NCI-H2171 treated with DMSO at 0.1 percent for 48 hours (cell line): ENCODE measurements at places on chromosomes 1 and 21.

GRCh38 chr1:174200746-174201145 lies 41.4 kb downstream of the RABGAP1L start:
- no peak for DNase-seq

GRCh38 chr1:26986658-26987057 lies 6.8 kb upstream of the TRNP1 start:
- DNase-seq, result no peak

DNA sequence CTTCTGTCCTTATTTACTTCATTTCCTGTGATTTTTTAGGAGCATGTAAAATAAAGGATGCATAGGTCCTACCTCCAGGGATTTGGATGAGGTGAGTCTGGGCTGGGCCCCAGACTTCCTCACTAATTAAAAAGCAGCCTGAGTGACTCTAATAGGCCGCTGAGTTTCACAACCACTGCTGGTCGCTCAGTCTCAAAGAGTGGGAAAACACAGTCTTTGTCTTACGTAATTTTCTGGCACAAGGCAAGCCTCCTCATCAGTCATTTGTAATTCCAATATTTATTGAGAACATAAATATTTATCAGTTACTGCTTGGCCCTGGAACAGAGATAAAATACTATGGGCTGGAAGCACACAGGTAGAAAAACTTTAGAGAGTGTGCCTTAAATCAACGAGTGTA lies 195.4 kb upstream of the RUNX1 start:
- no peak for DNase-seq

DNA sequence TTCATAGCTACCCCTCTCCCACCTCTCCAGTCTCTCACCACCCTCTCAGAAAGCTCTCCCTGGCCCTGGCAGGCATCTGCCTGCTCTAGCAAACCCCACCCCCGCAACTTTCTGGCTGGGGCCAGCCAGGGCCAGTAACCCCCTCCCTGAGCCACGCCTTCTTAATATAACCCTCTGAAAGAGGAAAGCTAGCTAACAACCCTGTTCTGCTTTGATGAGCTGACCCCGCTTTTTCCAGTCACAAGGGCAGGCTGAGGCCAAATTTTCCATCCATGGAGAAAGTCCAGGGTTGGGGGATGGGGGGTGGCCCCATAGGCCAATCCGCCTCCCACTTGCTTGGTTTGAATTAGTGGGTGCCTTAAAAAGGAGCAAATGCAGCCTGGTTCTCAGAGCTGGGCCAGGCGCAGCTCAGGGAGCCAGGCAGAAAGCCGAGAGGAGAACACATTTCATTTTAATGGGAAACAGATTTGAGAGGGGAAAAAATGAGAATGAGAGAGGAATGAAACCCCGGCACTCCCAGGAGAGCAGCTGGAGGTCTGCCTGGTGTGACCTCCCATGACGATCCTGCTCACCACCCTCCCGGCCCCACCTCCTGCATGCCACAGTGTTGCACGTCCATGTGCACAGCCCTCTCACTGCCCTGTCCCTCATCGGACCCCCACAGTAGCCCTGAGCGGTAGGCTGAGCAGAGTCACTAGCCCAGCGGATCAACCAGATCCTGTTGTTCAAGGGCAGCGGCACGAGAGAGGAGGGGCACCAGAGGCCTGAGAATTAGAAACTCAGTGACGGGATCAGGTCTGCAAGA lies 62.3 kb downstream of the OPTC start:
- DNase-seq, result no peak

DNA sequence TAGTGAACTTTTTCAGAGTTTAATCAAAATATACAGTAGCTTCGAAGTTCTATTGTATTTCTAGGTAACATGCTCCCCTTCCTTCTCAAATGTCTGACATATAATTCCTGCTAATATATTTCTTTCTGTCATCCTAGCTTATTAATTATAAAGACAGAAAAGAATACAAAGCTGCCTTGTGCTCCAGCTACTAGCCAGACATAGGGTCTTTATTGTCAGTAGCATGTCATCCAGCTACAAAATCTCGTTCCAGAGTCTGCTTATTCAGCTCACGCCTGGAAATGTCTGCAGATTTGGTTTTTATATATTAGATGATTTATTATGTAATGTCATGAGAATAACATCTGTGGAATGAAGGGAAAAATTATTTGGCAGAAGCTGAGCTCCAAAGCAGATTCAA lies 1102.8 kb downstream of the BRINP3 start:
- DNase-seq, result no peak

DNA sequence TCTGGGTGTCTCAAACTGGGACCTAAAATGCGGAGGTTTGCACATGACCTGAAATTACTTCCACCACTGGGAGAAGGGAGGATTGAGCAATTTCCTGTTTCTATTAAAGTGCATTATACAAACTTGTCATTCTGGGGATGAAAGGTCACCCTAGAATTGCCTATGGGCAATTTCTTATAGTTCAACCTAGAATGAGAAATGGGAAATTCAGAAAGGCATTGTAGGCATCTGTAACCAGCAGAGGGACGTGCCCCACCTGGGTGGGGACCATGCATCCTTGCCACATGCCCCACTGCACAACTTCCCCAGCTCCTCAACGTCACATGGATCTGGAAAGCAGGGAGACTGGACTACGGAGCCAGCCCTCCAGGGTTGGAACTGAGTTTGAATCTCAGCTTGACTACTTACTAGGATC lies 47.0 kb downstream of the MRPL39 start:
- DNase-seq, result no peak

DNA sequence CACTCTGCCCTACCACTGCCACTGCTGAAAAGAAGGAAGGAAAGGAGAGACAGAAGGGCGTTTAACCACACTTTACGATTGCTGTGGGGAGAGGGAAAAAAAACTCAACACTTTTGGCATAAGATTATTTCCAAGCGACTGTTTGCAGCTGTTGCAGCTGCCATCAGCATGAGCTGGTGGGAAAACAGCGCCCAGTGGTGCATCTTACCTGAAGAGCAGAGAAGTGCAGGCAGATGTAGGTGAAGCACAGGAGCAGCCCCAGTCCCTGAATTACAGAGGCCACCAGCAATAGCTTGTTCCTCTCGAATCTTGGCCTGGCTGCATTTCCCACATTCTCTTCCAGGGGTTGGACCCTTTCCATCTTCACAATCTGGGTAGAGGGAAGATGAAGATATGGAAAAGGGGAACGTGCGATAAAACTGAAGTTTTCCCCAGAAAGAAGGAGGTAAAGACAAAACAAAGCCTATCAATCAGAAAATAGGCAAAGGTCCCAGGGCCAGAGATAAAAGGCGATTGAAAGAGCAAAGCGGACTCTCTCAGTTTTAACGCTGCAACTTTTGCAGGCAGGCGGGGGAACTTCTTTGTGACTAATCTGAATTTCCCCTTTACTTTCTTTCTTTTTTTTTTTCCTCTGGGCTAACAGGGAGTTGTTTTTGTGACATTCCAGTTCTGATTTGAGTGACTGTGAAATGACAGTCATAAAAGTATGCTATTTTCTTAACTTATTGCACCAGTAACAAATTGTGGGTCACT lies at the start of gene TNFSF4:
TSS of gene TNFSF4 (minus strand) at position 516 of the 753 bp plus-strand sequence. CDS start at position 361, 155 bp downstream.
- no peak for DNase-seq

GRCh38 chr21:42694751-42695696 lies 41.6 kb downstream of the PDE9A start:
- DNase-seq, result no peak

- DNase-seq, result peak; percentile 46
These were observed 671 bp upstream of the PYGO2 start for GRCh38 chr1:154962156-154962749.

DNA sequence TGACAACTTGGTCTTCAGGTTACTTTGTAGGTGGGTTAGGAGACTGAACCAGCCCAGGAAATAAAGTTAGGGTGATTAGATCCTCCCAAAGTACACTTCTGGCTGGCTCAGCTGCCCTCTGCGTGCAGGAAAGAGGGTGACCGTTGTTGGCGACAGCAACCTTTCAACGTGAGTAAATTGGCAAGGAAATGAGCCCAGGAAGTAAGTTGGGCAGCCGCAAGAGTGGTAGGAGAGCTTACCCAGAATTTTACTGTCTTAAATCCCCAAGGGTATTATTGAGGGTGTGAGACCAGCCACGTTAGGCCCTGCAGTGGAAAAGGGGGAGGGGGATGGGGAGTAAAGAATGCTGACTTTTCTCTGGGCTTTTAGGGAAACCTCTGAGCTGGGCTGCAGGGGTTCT lies 1.6 kb downstream of the TENT5C start:
- no peak for DNase-seq

DNA sequence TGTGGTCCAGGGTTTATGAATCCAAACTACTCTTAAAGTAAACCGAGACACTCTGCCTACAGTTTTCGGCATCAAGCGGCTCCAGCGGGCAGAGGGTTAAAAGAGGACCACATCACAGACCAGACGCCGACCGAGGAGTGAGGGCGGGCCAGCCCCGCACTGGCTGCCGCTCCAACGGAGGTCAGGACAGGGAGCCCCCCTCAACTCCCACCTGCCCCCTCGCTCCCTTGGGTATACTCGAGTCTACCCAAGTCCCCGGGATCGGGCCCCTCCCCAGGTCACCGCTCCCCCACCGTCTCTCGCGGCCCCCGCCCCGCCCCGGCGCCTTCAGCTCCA lies 312 bp downstream of the ARNT start:
- no peak for DNase-seq

DNA sequence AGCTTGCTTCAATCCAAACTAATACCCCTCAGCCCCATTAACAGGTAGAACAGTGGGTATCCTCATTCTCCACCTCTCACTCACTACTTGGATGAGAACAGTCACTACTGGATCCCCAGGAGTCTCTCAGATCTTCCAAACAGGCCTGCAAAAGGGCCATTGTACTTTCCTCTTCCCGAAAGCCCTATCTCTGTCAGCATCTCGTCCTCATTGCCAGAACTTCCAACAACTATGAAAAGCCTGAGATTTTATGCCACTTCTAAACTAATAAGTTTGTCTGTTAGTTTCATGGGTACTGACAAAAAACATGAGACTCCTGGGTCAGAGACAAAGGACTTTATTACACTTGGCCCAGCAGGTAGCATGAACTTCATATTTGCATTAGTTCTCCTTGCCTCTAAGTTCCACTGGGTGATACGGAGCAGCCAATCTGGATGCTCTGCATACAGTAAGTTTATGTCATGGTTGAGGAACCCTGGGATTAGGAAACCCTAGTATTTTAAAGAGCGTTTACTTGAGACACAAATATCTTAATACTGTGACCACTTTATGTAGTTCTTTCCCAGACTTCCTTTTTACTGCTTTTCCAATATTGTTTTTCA lies 38.1 kb downstream of the VANGL2 start:
- no peak for DNase-seq

DNA sequence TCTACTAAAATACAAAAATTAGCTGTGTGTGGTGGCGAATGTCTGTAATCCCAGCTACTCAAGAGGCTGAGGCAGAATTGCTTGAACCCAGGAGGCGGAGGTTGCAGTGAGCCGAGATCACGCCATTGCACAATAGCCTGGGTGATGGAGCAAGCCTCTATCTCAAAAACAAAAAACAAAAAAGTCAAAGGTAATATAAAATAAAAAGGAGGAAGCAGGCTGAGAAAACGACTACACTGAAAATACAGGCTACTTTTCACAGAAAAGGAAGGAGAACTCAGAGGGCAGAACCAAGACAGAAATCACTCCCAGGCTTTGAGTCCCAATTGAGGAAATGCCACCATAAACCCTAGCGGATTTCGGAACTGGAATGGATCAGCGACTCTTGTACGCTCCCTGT lies 5.9 kb upstream of the A3GALT2 start:
- DNase-seq, result no peak

- no peak for DNase-seq
These were observed 62.0 kb downstream of the SLC44A5 start for GRCh38 chr1:75548721-75549480.

GRCh38 chr1:72397786-72398185 lies 115.4 kb upstream of the NEGR1 start:
- peak; percentile 26 for DNase-seq

- no peak for DNase-seq
These were observed 306.2 kb downstream of the FAM72C start for GRCh38 chr1:143665606-143666005.

GRCh38 chr1:213326281-213327016 lies 275.4 kb downstream of the RPS6KC1 start:
- no peak for DNase-seq

DNA sequence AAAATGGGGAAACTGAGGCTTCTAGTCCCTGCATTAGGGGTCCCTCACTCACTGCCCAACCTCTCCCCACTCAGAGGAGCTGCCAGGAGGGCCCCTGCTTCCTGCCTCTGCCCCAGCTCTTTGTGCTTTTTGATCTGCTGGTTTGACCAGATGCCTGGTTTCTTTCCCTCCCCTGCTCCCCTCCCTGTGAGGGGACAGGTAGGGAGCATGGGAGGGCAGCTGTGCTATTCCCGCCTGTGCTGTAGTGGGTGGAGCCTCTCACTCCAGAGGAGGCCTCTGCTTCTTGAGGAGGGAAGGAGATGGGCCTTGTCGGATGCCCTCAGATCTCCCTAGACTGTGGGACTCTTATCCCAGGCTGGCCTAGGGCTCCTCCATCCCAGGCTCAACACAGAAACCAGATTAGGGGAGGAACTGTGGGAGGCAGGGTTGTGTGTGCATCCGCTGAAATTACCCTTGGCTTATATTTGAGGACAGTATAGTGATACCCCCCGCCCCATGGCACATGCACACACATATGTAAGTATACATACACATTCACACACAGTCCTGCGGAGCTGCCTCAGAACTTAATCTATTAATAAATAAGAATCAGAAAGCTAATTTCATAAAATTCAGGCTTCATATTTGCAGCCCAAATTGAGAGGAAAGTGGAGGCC lies 4.6 kb downstream of the BOLA1 start:
- no peak for DNase-seq

- no peak for DNase-seq
These were observed 1.2 kb downstream of the CEP170 start for GRCh38 chr1:243253926-243254232.

DNA sequence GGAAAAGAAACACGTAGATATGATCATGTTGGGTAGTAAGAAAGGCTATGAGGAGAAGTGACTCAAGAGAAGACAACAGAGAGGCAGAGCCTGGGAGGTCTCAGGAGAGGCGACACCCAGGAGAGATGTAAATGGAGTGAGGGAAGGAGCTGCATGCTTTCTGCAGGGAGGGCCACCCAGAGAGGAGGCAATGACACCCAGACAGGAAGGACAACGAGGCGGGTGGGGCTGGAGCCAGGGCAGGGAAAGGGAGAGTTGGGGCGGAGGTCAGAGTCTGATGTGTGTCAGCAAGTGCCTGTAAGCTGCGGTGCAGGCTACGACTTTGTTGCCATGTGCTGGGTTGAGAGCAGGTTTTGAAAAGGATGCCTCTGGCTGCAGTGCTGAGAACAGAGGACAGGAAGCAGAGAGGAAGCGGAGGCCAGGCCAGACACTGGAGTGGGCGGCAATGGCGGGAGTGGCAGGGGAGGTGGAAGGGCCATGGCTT lies 31.3 kb downstream of the SLC1A7 start:
- no peak for DNase-seq

- DNase-seq, result peak; percentile 77
These were observed 12.0 kb upstream of the SYT14 start for GRCh38 chr1:209926045-209926444.

GRCh38 chr21:35046880-35047229 lies 2.2 kb downstream of the RUNX1 start:
- no peak for DNase-seq

- DNase-seq, result no peak
These were observed 5.3 kb upstream of the DPYD start for GRCh38 chr1:97926017-97926708.

- no peak for DNase-seq
These were observed 441.6 kb downstream of the OMA1 start for GRCh38 chr1:58104960-58105359.

- DNase-seq, result no peak
These were observed 4.5 kb upstream of the DHRS3 start for GRCh38 chr1:12622506-12622905.
